ENCODE measurements at places on chromosomes 7 and 10.

DNA sequence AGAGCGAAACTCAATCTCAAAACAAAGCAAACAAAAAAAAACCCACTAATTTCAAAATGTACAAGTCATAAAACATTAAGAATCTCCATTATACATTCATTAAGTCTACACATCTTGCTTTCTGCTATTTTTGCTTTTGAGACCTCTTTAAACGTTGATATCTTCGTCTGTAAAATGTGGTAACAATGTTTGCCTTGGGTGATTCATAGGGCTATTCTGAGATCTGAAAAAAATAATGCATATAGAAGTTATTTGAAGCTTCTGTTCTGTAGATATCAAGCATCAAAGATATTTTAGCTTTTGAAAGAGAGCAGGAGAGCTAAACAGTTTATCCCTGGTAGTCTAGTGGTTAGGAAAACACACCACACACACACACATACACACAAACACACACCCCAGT lies 158.1 kb upstream of the PLXDC2 start:
- no peak for DNase-seq

GRCh38 chr10:94043431-94043990 lies 49.8 kb downstream of the PLCE1 start:
- DNase-seq = no peak

GRCh38 chr10:7306147-7306546 lies 104.7 kb downstream of the SFMBT2 start:
- DNase-seq = no peak

DNA sequence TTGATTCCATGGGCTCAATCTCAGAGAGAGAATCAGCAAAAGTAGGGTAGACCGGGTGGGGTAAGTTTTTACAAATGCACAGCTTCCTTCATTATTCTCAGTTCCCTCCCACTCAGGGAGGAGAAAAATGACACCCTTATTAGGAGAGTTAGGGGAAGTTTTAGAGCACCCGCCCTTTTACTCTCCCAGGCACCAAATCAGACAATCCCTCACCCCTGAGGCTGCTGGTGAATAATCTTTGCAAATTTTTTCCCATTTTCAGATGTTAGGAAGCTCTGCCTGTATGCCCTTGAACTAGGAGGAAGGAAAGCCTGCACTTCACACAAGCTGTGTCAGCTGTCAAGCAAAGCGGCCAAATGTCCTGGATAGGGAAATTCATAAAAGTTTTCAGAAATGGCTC lies 834.9 kb downstream of the GRID1 start:
- DNase-seq = no peak

Data from stimulated activated CD8-positive, alpha-beta memory T cell treated with anti-CD3 and anti-CD28 coated beads, Interleukin-7, amount 100 ng/mL, for 1 hour (primary cell).